Activated CD8-positive, alpha-beta memory T cell treated with anti-CD3 and anti-CD28 coated beads, Interleukin-2, amount 10 ng/mL, durations not matched to agents 7 days and 5 days (primary cell): ENCODE measurements at places on chromosomes 5 and 9. TPM values are rescaled to one million over a fixed set of nuclear protein-coding genes. Genes with fewer than 3 reads are reported as not detected.

Gene PTGDS
- total RNA-seq, result 1.2 TPM

Gene SLC36A2
- not detected for total RNA-seq

DNA sequence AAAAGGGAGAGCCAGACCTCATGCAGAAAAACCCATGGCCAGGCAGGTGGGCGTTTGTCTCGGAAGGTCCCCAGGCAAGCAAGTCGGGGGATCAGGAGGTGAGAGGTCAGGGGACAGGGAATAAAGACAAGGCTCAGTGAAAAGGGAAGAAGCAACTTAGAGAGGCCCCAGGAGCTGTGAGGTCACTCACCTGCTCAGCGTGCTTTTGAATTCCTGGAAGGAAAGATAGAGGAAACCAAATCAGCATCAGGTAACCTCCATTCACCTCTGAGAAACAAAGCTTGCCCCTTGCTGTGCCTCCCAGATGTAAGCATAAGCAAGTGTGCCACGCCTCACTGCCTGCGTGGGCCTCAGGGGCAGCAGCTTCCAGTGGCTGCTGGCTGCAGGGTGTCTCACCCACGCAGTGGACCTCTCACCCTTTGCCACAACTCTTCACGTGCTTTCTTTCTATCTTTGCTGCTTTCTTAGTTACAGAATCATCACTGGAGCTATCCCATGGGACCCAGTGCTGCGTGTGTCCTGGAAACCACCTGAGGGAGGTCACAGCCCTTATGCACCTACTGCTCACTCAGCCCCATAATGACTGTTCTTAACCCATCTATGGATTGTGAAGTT, 6.0 kb downstream of the TRIM7 start:
- no peak for DNase-seq

Gene DAB2
- not detected for total RNA-seq

Gene MAST4
- 21.6 TPM for total RNA-seq

- no peak for DNase-seq
Observed at GRCh38 chr5:39040875-39041274, 33.3 kb downstream of the RICTOR start.
